ENCODE measurements at places on chromosomes 13 and 19. TPM values are rescaled to one million over a fixed set of nuclear protein-coding genes. Genes with fewer than 3 reads are reported as not detected.
A peak's percentile ranks its signal among the peaks of the same experiment; 100 is the strongest.

NRTN gene
- 0.32 TPM for total RNA-seq

FREM2 gene
- total RNA-seq, result not detected

ZAR1L gene
- not detected for total RNA-seq

ZNF723 gene
- not detected for total RNA-seq

DNA sequence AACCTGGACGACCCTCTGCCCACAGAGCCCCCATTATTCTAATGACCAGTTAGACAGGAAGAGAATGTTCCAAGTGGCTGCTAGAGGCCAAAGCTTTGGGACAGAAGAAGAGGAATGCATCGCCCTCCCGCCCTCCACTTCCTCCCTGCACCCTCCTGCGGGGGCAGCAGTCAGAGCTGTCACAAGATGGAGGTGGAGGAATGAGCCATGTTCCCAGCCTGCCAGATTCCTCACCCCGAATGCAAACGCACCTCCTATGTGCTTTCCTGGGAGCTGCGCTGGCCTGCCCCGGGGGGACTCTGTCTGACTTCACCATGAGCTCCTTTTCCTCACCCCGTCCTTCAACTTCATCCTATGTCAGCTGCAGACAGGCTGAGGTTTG, 1.7 kb downstream of the YJEFN3 start:
- no peaks in the 10 kb centered on the region for H3K27me3 ChIP-seq
- H3K36me3 ChIP-seq, result peaks cover 12% of the 10 kb centered on the region
- peaks cover 8% of the 10 kb centered on the region for H3K4me1 ChIP-seq
- no peak overlapping the region for H3K27ac ChIP-seq

GRCh38 chr19:14061081-14061749, 661 bp downstream of the PALM3 start:
- H3K27me3 ChIP-seq, result peaks cover 31% of the 10 kb centered on the region
- no peak overlapping the region for H3K4me3 ChIP-seq
- peaks cover 16% of the 10 kb centered on the region for H3K4me1 ChIP-seq
- DNase-seq, result no peak
- H3K36me3 ChIP-seq, result no peaks in the 10 kb centered on the region
- H3K27ac ChIP-seq, result no peak overlapping the region

GRCh38 chr19:35898499-35898809, 1.9 kb downstream of the NFKBID start:
- H3K4me1 ChIP-seq, result peaks cover 56% of the 10 kb centered on the region
- H3K27ac ChIP-seq, result peak overlapping the region; percentile 94
- H3K27me3 ChIP-seq, result no peaks in the 10 kb centered on the region
- DNase-seq, result no peak
- peaks cover 53% of the 10 kb centered on the region for H3K36me3 ChIP-seq

GRCh38 chr19:7654401-7654800, 14.4 kb upstream of the RETN start:
- H3K36me3 ChIP-seq, result no peaks in the 10 kb centered on the region
- no peak overlapping the region for H3K27ac ChIP-seq
- DNase-seq, result no peak
- H3K4me1 ChIP-seq, result peaks cover 31% of the 10 kb centered on the region
- H3K4me3 ChIP-seq, result no peak overlapping the region

- DNase-seq, result no peak
- H3K4me1 ChIP-seq, result peaks cover 30% of the 10 kb centered on the region
- no peak overlapping the region for H3K27ac ChIP-seq
- H3K36me3 ChIP-seq, result peaks cover 37% of the 10 kb centered on the region
- H3K4me3 ChIP-seq, result no peak overlapping the region
Measured at GRCh38 chr13:41064493-41064892, 3.2 kb downstream of the WBP4 start.

GRCh38 chr13:65653613-65654012, 1576.5 kb downstream of the PCDH9 start:
- H3K27ac ChIP-seq, result no peak overlapping the region
- no peaks in the 10 kb centered on the region for H3K36me3 ChIP-seq
- H3K4me3 ChIP-seq, result no peak overlapping the region
- H3K4me1 ChIP-seq, result no peaks in the 10 kb centered on the region
- H3K27me3 ChIP-seq, result no peaks in the 10 kb centered on the region

GRCh38 chr13:76812206-76812897, 73.9 kb downstream of the KCTD12 start:
- H3K4me1 ChIP-seq, result peaks cover 3% of the 10 kb centered on the region
- no peaks in the 10 kb centered on the region for H3K36me3 ChIP-seq
- no peak overlapping the region for H3K4me3 ChIP-seq
- peaks cover 21% of the 10 kb centered on the region for H3K27me3 ChIP-seq
- DNase-seq, result no peak

Data from activated CD4-positive, alpha-beta T cell treated with anti-CD3 and anti-CD28 coated beads for 36 hours (primary cell).